ENCODE measurements at places on chromosomes 12 and 14.

DNA sequence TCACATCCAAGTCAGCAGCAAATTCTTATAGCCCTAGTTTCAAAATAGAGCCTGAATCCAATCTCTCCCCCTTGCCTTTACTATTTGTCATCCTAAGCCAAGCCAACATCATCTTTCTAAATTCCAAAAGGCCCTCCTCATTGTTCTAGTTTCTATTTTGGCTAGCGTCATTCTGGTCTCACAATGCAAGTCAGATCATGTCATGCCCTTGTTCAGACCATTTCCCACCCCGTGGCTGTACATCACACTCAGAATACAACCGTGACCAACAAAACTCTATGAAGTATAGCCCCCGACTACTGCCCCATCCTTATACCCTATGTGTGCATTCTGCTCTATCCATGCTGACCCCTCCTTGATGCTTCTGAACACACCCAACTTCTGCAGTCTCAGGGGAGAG lies 12.3 kb upstream of the GNG2 start:
- DNase-seq = no peak

DNA sequence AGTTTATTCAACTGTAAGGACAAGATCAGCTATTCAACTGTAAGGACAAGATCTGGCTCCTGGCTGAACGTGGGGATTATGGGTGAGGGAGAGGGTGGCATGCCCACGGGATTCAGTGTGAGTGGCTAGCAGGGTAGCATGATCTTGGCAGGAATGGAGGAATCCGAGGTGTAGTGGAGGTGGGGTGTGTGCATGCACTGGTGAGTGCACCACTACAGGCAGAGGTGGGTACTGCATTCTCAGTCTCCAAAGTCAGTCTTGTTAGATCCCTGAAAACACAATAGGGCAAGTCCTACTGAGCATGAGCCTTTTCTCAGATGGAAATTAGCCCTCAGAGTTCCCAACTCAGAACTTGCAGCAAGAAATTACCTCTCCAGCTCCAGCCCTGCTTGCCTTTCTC lies 32.2 kb upstream of the DCD start:
- no peak for DNase-seq

DNA sequence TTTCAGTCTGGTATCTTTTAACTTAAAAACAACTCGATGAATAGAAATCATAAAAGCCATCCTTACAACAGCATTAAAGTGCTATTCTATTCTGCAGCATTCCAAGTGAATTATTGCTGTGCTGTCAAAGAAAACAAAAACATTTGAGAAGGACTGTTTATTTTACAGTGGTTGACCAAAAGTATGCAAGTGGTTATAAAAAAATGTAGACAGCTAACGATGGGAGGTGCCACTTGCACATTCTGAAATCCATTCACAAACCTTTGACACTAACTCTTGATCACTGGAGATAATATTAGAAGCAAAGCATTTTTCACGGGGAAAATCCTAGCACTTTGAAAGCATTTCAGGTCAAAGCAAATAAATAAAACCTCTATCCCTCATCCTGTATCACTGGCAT lies 55.6 kb downstream of the HMGA2 start:
- DNase-seq = peak; percentile 63

DNA sequence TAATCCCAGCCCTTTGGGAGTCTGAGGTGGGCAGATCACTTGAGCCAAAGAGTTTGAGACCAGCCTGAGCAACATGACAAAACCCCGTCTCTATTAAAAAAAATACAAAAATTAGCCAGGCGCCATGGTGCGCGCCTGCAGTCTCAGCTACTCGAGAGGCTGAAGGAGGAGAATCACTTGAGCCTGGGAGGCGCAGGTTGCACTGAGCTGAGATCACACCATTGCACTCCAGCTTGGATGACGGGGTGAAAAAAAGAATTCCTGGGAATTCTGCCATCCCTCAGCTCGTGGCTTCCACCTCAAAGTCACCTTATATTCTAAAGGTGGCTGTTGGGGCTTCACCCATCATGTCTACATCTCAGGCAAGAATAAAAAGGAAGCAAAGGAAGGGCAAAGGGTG lies 12.9 kb downstream of the BCL2L14 start:
- DNase-seq = no peak

Measured in HS-5 (cell line).